Large intestine (tissue), 12 donors: ENCODE measurements at places on chromosomes 11 and 22. TPM values are rescaled to one million over a fixed set of nuclear protein-coding genes. Genes with fewer than 3 reads are reported as not detected.

USP28 gene
- 35.6 TPM for polyA plus RNA-seq

DDB1 gene
- 157 TPM for polyA plus RNA-seq

GNG3 gene
- polyA plus RNA-seq, result 10.9 TPM

SPTBN2 gene
- 7.1 TPM for polyA plus RNA-seq

SLC22A12 gene
- polyA plus RNA-seq, result 0.03 TPM

CLDN5 gene
- 12.4 TPM for polyA plus RNA-seq
